ENCODE measurements at places on chromosomes 1 and 21.

DNA sequence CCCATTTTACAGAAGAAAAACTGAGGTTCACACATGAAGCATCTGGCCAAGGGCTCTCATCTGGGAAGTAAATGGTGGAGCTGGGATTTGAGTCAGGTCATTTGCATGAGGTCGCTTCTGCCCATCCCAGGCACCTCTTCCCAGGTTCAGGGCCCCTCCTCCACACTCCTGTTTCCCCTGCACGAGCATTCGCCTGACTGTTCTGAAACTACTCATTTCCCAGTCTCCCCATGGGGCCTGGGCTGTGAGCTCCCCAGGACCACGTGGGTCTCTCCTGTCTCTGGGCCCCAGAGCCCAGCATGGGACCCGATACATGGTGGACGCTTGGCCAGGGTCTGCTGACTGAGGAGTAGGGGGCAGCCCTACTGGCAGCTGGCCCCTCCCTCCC, 360.8 kb downstream of the MATN1 start:
- DNase-seq: no peak

DNA sequence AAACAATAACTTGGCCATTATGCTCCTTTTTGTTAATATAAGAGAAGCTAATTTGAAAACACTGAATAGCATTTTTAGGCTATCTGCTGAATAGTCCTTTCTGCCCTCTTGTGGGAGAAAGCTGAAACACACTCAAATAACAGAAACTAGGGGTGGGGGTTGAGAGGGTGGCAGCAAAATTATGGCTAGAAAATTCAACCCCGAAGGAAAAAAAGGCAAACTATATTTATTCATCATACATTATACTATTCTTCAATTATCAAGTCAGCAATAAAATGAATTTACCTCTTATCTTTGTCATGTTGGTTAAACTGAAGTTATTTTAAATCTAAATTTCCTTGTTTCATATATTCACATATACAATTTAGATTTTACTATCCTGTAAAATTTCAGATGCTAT, 255.9 kb downstream of the FAF1 start:
- peak; percentile 45 for DNase-seq

DNA sequence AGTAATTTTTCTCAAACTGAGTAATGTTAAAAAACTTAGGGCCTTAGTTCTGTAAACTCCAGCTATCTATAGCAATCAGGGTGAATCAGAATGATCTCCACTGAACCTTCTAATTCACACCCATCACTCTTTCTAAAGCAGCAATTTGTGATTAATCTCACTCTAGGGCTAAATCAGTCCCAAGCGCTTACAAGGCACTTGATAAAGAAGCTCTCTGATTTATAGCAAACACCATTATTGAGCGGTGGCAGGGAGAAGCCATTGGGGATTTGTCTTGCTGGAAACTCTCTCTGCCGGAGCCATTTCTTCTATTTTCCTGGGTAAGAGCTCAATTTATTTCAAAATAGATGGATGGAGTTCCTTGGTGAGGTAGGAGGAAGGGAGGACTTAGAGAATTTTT, 77.0 kb downstream of the OMA1 start:
- no peak for DNase-seq

- no peak for DNase-seq
Observed at GRCh38 chr1:151436985-151437384, 22.3 kb downstream of the POGZ start.

DNA sequence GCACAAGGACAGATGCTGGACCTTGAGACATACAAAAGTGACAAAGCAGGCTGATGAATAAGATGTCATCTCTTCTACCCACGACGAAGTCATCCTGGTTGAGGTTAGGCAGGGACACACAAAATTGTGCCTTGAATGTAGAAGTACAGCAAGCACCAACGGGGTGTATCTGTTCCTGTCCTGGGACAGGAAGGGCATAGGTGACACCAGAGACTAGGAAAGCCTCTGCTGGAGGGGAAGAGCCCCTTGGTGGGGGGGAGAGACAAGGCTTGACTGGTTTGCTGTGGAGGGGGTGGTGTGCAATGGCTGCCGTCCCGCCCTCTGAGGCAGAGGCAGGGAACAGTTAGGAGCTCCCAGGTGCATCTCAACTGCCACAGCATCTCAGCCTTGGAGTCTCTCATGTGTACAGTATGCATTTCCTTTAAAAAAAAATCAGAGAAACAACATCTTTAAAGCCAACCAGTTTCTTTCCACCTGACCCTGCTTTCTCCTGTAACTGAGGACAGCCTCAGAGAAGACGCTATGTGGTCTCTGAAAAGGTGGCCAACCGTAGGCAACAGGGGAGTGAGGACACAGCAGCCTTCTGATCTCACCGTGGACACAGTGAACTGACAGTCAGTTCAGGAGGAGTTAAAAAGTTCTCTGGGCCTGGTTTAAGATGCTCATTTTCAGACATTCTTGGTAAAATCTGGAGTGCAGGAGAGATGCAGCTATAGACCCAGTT, 17.7 kb upstream of the GFI1 start:
- no peak for DNase-seq

- no peak for DNase-seq
Observed at GRCh38 chr1:227926216-227926791, 21.4 kb downstream of the WNT9A start.

GRCh38 chr21:27269644-27270043, 302.8 kb upstream of the ADAMTS5 start:
- peak; percentile 93 for DNase-seq

DNA sequence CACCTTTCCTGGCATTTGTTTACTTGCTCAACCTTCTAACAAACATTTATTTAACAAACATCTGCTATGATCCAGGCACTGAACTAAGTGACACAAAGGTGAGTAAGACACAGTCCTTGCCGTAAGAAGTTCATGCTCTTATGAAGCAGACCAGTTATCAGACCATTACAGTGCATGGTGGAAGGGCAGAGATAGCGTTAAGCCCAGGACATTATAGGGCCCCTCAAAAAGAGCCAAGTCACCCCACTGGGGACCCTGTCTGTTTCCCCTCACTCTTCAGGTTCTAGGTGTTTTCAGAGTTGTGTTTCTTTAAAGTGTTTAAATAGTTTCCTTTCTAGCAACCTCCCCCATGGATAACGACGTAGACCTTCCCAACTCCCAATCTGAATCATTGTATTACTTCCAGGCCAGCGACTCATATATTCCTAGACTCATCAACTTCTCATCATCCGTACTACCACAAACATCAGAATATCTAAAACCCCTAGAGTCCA, 39.3 kb downstream of the TCP10L start:
- no peak for DNase-seq

DNA sequence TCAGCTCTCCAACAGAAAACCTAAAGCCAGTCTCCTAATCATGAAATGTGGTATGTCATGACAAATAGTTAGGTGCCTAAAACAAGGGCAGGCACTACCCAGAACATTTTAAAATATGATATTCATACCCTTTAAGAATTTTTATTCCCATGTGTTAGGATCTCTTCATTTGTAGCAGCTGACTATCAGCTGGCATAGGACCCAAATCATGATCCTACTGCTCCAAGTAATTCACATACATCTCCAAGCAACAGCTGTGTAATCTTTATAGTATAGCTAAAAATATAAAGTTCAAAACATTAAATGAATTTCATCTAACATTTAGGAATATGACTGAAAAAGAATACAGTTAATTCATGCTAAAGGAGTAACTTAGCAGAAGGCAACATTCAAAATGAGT, 57.5 kb downstream of the ENAH start:
- DNase-seq: no peak

DNA sequence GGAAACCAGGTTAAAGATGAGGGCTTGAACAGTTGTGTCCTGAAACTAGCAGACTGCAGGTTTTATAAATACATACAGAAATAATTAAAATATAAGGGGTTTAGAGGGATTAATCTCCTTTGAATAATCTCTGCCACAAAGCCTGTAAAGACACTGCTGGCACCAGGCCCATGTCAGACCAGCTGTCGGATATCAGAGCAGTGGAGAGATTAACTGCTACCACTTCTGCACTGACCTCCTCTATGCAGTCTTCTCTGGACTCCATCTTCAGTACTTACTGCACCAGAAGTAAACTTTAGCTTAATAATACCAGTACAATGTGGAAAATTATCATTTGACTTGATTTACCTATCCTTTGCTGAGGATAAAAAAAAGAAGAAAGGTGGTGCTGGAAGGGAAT, 128.6 kb downstream of the LHX4 start:
- peak; percentile 59 for DNase-seq

- no peak for DNase-seq
Observed at GRCh38 chr21:41458121-41458520, 32.1 kb downstream of the MX1 start.

- no peak for DNase-seq
Observed at GRCh38 chr1:99532276-99532580, 113.7 kb upstream of the PALMD start.

GRCh38 chr1:179217943-179218507, 11.5 kb downstream of the ABL2 start:
- DNase-seq: peak; percentile 65

DNA sequence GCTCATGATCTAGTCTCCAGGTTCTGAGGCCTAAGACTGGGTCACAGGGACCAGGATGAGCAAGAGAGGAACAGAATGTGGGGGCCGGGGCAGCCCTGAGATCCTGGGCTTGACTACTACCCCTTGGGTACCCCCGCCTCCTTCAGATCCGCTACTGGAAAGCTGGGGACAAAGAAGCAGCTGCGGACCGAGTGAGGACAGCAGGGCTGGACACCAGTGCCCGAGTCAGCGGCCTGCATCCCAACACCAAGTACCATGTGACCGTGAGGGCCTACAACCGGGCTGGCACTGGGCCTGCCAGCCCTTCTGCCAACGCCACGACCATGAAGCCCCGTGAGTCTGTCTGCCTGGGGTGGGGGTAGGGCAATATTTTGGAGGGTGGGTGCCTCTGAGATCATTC, 12.5 kb downstream of the TMEM81 start:
- no peak for DNase-seq

DNA sequence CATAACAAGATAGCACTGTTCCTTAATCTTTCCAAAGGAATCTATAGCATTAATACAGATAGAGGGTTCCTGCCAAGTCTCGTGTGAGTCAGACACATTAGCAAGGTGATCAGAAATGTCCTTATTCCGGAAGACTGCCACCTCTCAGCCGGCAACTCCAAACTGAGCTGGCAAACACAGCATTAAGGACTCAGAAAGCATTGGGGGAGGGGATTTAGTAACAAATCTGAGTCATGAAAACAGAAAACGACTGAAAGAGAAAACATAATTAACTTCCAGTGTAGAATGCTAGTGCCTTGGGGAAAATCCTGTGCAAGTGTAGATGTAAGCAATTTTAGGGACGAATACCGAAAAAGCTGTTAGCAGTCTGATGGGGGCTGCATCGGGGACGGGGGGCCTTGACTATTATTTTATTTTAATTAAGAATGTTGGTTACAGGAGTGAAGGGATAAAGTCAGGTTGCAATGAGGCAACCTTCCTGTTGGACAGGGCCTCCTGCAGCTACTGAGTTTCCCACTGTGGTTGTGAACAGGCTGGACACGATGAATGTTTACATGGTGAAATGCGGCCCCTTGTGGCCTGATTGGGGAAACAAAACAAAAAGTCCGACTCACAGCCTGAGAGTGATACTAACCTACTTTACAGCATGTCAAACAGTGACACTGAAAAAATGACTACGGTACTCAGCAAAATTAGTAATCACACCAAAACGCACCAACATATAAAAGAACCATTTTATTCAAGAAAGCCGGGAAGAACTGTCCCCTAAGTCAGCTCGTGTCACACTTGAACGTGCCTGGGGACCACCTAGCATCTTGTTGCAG, 20.7 kb downstream of the MIS18A start:
- DNase-seq: peak; percentile 80

DNA sequence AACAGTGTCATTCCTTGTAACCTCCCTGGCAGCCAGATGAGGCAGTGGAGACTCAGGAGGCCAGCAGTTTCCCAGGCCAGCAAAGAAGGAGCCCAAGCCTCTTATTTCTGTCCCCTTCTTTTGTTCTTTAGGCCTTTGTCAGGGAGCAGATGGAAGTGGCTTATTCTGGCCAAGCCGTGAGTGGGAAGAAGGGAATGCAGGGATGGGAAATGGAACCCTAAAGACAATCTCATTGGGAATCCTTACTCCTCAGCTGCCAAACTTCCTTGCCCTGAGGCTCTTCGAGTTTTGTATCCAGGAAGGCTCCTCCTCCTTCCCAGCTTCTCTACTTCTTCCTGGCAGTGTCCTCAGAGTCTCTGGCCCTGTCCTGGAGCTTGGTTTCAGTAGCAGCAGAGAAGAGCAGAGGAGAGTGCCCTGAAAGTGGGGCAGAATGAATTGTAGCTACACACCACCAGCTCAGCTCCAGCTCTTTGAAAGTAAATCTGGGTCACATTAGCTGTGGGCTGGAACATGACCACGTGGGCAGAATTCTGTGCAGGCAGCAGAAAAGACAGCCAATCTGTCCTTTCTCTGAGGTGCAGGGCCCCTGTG, 63.9 kb downstream of the NDUFS5 start:
- DNase-seq: peak; percentile 34

DNA sequence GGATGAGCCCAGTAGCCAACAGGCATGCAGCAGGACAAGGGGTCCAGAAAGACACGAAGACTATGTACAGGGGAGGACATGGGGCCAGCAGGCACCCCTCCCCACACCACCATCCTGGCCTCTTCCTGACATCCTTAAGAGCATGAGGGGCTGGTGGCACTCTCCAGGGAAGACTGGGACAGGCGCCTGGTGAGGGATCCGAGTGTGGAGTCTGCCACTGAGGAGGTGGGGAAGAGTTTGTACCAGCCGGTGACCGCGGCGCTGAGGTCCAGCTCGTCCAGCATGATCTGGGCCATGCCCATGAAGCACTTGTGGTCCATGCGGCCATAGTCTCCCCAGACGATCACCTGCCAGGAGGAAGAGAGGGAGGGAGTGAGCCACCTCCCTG, 39.1 kb downstream of the RIMS3 start:
- DNase-seq: no peak

- DNase-seq: peak; percentile 98
Observed at GRCh38 chr21:44869781-44870747, 3.4 kb downstream of the PTTG1IP start.

DNA sequence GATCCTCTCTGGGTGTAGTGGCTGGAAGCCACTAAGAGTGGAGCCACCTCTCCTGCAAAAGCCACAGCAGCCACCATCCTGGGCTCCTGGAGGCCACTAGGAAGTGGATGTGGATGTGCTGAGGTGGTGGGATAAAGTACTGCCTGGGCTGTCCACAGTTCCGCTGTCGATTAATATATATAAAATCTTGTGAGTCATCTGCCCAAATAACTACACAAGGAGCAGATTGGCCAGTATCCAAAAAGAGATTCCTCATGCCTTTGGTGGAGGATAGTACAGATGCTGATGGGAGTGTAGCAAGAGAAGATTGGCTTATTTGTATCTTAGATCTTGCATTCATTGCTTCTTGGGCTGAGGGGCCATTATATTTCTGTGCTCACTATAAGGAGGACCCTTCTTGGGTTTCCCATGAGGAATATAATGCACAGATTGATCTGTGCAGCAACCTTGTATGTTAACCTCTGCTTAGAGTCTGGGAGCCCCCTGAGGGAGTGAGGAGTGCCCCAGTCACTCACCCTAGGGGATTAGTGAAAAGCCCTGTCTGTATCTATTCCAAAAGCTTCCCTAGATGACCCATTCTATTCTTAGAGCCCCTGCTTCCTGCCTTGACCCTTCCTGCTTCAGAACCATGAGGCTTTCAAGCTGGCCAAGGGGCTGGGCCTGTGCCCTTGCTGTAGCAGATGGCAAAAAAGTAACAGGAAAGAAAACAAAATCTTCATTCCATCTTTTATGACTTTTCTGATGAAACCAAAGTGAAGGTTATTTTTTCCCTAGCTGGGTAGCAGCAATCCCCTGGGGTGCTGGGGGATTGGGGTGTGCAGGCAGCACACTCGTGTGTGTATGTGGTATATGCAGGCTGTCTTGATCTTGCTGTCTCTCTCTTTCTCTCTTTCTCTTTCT, 31.7 kb downstream of the RCSD1 start:
- DNase-seq: peak; percentile 89

GRCh38 chr21:43880111-43880985, 15.3 kb downstream of the AGPAT3 start:
- no peak for DNase-seq

Measured in fibroblast of villous mesenchyme (primary cell).